Cortex of kidney (tissue), 1 donor: ENCODE measurements at places on chromosomes 13 and 19.

DNA sequence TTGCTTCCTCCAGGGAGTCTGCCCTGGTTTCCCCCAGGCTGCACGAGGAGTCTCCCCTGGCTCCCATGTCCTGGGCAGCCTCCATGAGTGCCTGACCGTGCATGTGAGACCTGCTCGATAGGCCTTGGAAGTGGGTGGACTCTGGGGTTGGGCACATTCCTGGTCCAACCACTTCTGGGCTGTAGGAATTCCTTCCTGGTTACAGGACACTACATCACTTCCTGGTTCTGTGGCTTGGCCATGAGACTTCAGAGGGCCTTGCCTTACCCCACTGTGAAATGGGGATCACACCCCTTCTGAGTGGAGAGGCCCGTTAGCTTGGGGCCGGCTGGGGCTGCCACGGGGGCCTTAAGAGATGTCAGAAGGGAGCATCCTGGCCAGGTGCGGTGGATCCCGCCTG lies 4.0 kb upstream of the ZNF628 start:
- DNase-seq: no peak

- DNase-seq: no peak
Measured at GRCh38 chr19:4575267-4576015, 16.0 kb upstream of the SEMA6B start.

- DNase-seq: no peak
Measured at GRCh38 chr13:98787996-98788395, 35.5 kb upstream of the SLC15A1 start.

- DNase-seq: no peak
Measured at GRCh38 chr13:109645831-109646230, 140.6 kb downstream of the IRS2 start.

DNA sequence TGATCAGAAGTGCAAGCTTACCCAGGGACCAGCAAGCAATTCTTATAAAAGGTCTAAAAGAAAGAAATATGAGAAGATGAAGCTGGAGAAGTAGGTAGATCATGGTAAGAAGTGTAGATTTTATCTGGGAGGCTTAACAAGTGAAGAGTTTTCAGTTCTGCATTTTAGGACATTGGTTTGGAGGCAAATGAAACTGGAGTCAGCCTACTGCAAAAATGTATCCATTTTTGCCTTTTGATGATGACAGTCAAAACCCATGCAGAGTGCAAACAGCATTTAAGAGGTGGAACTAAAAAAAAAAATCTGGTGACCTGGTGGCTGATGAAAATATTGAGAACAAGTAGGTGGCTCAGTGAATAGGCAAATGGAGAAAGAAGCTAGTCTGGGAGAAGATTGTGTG lies 216.9 kb downstream of the DNAJC15 start:
- DNase-seq: no peak

DNA sequence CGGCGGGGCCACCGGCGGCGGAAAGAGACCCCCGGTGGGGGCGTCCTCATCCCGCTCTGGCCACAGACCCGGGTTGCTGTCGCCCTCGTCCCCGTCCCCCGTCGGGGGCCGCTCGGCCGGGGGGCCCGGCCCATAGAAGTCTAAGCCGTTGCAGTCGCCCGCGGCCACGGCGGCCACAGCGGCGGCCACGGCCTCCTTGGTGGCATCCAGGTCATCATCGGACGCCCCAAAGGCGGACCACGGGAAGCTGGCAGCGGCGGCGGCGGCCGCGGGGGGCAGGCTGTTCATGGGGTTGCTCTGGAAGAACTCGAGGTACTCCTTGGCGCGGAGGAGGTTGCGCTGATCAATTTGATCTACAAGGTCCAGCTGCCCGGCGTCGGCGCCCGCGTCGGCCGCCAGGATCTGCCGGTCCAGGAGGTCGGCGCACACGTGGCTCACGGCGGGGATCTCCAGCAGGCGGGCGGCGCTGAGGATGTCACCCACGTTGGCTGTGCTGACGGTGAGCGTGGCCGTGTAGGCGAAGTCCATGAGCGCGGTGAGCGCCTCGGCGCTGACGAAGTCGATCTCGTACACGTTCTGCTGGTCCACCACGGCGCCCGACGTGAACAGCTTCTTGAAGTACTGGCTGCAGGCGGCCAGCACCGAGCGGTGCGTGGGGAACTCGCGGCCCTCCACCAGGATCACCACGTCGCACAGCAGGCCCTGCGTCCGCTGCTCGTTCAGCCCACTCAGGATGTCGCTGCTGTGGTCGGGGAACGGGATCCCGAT lies 12.1 kb downstream of the ZBTB7A start:
- no peak for DNase-seq

- DNase-seq: no peak
Measured at GRCh38 chr19:46634656-46635218, 1.3 kb downstream of the GNG8 start.

DNA sequence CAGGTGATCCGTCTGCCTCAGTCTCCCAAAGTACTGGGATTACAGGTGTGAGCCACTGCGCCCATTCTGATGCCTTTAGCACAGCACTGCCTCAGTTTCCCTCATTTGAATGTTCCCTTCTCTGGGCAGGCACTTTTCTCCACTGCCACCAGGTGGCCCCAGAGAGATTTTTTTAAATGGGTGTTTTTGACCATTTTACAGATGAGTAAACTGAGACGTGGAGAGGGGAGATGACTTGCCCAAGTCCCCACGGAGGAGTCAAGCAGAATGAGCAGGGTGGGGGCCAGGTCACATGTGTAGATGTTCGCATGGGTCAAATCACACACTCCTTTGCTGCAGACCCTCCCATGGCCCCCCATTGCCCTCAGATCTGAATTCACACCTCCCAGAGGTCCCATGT lies 3.2 kb upstream of the PDE4C start:
- DNase-seq: no peak

GRCh38 chr13:110540871-110541525 lies 20.5 kb downstream of the RAB20 start:
- DNase-seq: no peak

DNA sequence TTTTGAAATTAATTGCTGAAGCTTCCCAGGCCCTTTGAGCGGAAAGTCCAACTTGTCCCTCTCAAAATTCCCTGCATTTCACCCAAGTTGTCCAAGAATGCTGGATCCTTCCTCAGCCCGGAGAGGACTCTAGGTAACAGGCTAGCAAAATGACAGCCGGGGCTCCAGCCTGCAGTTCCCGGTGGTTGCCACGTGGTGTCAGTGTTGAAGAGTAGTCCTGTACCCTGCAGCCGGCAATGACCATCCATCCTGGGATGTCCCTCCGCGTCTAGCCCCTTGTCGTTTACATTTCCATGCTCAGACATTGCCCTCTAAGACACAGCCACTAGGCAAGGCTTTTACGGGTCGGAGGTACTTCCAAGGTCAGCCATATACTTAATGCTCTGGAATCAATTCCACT lies 31.4 kb upstream of the MTIF3 start:
- DNase-seq: no peak

DNA sequence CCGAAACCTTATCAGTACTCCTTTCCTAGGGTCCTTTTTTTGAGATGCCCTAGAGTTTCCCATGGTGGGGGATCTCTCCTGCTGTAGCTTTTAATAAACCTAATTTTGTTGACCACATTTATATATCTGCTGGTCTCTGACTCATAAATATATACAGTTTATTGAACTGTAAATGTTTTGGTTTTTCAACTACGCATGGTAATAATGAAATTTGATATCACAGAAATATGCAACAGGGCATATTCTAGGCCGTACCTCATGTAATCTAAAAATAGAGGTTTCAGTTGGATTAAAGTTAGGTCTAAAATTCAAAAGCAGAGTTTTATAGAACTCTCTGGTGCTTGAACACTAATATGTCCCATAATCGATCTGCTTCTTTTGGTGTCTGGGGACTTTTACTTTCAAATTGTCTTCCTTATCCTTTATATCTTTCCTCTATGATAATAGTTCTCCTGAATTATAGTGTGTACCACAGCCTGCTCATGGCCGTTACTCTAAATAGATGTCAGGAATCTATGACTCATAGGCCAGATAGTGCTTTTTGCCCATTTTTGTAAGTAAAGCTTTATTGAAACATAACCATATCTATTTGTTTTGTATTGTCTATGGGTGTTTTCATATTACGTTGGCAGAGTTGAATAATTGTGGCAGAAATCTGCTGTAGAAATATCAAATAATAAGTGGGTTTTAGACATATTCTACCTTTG lies 324.8 kb upstream of the PCDH9 start:
- DNase-seq: no peak

DNA sequence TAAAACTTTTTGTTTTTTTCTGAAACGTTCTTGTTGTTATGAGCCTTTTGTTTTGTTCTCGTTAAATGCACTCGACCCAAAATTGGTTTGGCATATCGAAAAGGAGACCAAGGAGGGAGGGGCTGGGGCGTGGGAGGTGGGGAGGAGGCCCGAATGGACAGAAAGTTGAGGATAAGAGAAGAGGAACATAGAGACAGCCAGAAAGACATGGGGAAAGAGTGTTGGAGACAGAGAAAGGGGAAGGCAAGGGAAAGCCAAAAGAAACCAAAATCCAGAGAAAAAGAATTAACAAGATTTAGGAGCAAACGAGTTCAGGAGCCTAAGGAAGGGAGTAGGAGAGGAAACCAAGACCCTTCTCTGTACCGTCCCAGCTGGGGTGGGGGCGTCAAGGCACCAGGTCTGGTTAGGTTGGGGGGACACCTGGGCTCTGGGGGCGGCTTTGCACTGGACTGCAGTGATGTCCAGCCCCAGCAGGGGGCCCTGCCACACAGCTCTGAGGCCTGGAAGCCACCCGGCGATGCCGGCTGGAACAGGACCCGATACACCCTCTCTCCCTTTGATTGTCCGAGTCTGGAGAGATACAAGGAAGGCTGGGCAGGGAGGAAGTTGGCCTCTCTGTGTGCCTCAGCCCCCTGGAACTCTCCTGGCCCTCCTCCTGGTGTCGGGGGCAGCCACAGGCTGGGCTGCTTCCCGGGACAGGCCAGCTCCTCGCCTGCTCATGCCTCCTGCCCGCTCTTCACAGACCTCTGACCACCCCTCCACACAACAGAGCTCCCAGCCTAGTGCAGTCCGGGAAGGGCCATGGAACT lies 11.6 kb upstream of the ASF1B start:
- no peak for DNase-seq

- no peak for DNase-seq
Measured at GRCh38 chr13:40153516-40153915, 498.1 kb downstream of the COG6 start.

- DNase-seq: no peak
Measured at GRCh38 chr19:31801611-31802010, 452.4 kb upstream of the TSHZ3 start.

DNA sequence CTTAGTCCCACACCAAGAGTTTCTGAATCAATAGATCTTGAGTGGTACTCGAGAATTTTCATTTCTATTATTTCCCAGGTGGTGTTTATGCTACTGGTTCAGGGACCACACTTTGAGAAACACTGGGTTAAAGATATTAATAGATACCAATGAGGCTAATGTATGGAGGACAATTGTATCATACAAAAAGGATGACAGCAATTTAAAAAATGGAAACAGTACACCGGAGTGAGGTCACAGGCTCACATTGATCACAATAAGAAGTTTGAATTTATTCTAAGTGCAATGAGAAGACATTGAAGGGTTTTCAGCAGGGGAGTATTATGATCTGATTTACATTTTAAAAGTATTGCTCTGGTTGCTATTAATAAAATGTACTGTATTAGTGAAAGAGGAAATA lies 488.3 kb downstream of the PCDH17 start:
- DNase-seq: no peak

DNA sequence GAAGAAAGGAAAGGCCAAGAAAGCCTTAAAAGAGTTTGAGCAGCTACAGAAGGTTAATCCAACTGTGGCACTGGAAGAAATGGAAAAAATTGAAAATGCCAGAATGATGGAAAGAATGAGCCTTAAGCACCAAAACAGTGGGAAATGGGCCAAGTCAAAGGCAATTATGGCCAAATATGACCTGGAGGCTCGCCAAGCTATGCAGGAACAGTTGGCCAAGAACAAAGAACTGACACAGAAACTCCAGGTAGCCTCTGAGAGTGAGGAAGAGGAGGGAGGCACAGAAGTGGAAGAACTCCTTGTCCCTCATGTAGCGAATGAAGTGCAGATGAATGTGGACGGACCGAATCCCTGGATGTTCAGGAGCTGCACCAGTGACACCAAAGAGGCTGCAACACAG lies 5.1 kb downstream of the UTP14C start:
- DNase-seq: no peak

DNA sequence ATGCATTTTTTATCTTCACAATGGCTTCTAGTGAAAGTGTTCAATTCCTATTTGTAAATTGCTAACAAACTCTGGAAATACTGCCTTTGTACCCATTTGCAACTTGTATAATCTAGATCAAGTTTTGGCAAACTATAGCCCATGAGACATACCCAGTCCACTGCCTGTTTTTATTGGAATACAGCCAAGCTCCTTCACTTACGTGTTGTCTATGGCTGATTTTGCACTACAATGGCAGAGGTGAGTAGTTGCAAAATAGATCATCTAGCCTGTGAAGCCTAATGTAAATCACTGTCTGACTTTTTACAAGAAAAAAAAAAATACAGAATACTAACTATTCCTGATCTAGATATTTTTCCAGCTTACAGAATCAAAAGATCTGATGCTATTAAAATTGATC lies 37.1 kb downstream of the DZIP1 start:
- DNase-seq: no peak

GRCh38 chr19:2633693-2634075 lies 68.8 kb downstream of the GNG7 start:
- DNase-seq: no peak
